ENCODE measurements at places on chromosomes 7 and 10.

- DNase-seq, result no peak
Measured at GRCh38 chr10:13851906-13852305, 265.1 kb downstream of the PRPF18 start.

GRCh38 chr7:106010331-106010730 is 47.3 kb downstream of the CDHR3 start:
- no peak for DNase-seq

DNA sequence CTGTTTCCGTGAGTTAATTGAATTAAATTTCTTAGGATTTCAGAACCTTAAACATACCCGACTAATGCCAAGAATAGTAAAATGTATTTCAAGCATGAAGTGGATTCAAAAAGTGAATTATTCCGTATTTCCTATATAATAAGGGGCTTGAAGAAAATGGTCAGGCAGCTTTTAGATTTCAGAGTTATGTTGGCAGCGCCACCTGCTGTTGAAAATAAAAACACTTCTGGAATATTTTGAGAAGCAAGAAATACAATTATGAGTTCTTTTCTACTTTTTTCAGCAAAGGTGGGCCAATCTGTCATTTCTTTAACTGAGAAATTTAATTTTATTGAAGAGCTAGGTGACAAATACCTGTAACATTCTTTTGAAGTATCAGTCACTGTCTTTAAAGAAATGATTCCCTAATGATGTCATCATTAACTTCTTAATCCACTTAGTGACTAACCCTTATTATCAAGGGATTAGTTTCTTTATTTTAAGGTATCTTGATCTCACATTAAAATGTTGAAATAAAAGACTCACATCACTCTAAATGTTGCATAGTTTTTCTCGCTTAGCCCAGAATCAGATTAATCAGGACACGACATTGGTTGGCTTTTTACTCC is 36.6 kb upstream of the AGR3 start:
- no peak for DNase-seq

GRCh38 chr10:35219891-35220890 is 93.5 kb downstream of the CREM start:
- no peak for DNase-seq

DNA sequence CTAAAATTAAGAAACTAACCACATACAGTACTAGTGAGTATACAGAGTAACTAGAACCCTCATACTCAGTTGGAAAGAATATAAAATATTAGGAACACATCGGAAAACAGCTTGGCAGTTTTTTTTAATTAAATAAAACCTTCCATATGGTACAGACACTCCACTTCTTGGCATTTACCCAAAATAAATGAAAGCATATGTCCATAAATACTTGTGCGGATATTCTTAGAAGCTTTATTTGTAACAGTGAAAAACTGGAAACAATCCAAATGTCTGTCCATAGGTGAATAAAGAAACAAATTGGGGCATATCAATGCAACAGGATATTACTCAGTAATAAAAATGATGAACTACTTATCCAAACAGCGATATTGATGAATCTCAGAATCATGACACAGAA is 410.0 kb downstream of the HTR7 start:
- DNase-seq, result no peak

GRCh38 chr7:118349604-118350003 is 125.1 kb downstream of the ANKRD7 start:
- no peak for DNase-seq

GRCh38 chr10:24571870-24572450 is 151.7 kb downstream of the ARHGAP21 start:
- DNase-seq, result no peak

- DNase-seq, result no peak
Measured at GRCh38 chr10:59085054-59085453, 91.4 kb upstream of the PHYHIPL start.

DNA sequence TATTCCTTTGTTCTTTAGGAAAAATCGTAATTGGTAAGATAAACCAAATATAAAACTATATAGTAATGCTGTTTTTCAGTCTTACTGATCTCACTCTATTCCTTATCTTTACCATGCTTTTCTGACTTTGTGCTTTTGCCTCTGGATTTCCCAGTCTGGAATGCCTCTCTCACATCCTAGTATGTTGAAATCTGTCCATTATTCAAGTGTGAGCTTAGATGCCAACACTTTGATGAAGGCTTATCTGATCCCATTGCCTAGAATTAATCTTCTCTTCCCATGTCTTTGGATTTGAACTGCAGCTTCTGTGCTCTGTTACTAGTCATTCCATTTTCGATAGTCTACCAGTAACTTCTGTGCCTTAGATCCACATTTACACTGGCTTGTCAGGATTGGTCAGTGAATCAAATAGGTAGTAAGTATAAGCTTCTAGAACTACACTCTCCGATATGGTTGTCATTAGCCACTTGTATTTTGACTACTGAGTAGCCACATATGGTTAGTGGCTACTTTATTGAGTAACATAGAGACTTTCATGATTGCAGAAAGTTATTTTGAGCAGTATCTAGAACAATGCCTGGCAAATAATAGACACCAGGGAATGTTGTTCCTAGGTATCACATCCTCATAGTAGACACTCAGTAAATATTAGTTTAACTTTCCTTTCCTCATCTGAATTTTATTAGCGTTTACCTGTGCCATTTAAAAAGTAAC is 92.9 kb downstream of the BMPR1A start:
- DNase-seq, result no peak

GRCh38 chr7:47379629-47380324 is 202.1 kb downstream of the TNS3 start:
- no peak for DNase-seq

GRCh38 chr7:155610633-155611193 is 33.7 kb upstream of the RBM33 start:
- no peak for DNase-seq

DNA sequence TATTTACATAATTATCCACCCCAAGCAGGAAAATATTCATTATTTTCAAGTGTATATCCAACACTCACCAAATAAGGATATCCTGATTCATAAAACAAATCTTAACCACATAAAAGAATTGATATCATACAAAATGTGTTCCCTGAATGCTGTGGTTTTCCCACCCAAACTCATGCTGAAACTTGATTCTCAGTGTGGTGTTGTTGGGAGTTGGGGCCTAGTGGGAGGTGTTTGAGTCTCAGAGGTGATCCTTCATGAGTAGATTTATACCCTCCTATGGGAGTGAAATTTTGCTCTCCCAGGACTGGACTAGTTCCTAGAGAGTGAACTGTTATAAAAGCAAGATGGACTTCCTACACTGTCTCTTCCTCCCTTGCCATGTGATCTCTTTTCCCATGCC is 1028.3 kb downstream of the SORCS1 start:
- no peak for DNase-seq

GRCh38 chr10:48214716-48215485 is 59.6 kb downstream of the FRMPD2 start:
- DNase-seq, result no peak

GRCh38 chr10:99685597-99685967 is 26.3 kb downstream of the ENTPD7 start:
- DNase-seq, result no peak

DNA sequence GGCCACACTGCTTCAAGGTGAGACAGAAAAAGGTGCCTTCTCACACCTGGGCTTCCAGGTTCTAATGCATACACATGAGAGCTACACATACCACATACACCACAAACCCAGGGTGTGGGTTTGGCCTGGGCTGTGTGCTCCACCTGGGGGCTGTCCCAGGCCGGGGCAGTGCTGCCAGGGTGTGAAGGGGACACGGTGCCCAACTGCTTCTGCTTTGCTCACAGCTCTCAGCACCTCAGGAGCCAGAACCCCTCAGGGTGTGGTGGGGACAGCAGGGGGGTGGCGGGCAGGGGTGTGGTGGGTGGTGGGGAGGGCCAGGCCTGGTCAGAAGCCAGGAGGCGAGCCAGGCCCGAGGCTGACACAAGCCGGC is 51.1 kb downstream of the TMEM209 start:
- DNase-seq, result no peak

DNA sequence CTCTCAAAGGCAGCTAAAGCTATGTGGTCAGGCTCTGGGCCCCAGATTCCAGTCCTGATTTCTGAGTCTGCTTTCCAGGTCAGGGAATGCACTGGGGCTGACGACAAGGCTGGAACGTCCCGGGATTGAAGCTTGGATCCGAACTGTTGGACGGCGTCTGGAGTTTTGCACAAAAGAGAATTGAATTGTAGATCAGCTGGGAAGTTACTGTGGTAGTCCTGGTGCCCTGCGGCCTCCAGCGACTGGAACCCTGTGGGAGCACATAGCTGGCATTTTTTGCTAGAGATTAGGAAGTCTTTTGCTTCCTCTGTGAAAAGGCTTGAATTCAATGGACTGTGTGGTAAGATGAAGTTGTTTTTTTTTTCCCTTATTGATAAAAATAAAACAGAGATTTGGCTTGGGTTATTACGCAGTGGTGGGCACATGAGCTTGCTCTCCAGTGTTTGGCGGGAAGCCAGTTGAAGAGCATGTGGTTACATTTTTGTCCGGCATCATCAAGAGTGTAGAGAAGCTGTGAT is at the start of gene HK1:
Gene HK1 (plus strand): TSS at position 51 of the 518 bp plus-strand sequence.
- no peak for DNase-seq

DNA sequence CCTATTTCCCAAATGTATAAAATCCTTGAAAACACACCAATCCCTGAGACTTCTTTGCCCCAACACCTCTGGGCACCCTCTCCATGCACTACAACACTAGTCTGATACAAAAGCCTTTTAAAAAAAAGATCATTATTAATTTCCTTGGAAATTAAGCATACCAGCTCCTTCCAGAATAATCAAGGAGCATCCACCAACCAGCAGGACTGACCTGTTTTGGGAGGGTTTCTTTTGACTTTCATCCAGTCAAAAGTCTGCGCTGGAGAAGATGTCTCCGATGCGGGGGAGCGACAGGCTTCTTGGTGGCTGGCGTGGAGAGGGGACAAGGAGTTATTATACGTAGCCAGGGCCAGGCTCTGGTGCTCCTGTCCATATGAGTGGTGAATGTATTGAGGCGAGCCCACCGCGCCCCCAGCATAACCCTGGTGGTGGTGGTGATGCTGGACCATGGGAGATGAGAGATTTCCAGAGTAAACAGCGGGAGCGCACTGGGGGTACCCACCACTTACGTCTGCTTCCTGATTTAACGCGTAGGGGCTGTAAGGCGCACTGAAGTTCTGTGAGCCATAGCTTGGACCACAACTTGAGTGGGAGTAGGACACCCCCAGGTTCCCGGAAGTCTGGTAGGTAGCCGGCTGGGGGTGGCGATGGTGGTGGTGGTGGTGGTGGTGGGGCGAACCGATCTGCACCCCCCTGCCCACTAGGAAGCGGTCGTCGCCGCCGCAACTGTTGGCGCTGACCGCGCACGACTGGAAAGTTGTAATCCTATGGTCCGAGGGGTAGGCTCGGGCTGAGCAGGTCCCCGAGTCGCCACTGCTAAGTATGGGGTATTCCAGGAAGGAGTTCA is 527 bp downstream of the HOXA1 start:
- no peak for DNase-seq

GRCh38 chr7:102310414-102310815 is 23.7 kb downstream of the SH2B2 start:
- no peak for DNase-seq

DNA sequence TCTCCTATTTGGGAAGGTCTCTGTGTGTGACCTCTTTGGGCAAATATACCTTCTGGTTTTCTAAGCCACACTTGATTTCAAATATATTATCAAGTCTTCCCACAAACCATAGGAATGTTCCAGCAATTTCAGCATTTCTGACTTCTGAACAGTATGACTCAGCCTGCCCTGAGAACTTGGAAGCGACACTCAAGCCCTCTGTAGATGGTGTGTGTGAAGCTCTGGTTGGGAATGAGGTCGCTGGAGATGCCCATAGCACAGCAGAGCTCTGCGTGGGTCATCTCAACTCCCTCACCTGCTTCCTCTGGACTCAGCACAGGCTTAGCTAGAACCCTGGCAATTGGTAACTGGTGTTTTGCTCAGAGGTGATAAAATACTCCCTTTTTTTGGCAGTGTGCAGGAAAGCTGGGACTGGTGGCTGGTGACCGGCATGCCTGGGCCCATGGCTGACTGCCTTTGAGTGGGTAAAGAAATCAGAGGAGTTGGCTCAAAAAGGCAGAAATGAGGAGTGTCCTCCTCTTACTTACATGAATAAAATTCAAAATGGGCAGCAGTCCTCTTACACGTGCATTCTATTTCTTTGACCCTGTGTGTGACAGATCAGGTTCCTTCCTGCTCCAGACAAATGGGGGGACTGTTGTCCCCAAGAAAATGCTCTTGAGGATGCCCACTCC is 87.5 kb upstream of the NRP1 start:
- no peak for DNase-seq

- no peak for DNase-seq
Measured at GRCh38 chr10:962342-962741, 25.9 kb upstream of the GTPBP4 start.

GRCh38 chr10:15725603-15726002 is 5.9 kb upstream of the ITGA8 start:
- no peak for DNase-seq
